Activated CD4-positive, alpha-beta T cell treated with anti-CD3 and anti-CD28 coated beads, Interleukin-2, amount 50 U/mL, for 16 hours (primary cell): ENCODE measurements at places on chromosomes 16 and 17.

- DNase-seq = no peak
Measured at GRCh38 chr17:32871746-32872145, 5.2 kb downstream of the MYO1D start.

DNA sequence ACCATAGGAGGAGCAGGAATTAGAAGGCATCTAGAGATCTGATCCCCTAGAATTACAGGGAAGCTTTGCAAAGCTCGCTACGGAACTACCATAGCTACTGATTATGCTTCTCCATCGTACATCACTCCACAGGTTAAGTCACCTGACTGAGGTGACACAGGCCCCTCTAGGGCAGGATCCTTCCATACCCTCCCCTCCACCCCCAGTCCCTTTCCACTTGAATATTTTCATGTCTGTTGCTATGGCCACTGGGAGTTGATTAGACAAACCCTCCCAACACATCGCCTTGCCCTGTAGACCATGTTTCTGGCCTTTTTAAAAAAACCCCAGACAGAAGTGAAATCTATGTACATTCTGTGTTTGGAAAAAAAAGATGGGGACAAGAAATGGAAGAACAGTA is 287.1 kb downstream of the SOX9 start:
- DNase-seq = no peak

- DNase-seq = no peak
Measured at GRCh38 chr17:83080858-83081683, 1.7 kb downstream of the METRNL start.

DNA sequence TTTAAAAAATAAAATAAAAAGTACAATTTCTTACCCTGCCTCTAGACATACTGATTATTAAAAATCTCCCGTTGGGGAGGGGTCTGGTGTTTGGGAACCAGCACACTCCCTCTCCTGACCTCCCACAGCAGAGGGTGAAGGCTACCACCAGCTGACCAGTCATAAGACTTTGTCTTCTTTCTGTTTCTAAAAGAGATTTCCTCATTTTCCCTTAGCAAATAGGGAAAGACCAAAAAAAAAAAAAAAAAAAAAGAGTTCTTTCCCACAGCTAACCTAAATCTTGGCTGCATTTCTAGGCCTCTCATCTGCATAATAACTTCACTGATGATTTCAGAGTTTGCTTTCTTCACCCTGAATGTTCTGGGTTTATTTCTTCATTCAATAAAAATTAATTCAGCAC is 30.3 kb downstream of the CDK5RAP3 start:
- no peak for DNase-seq

- no peak for DNase-seq
Measured at GRCh38 chr16:3821184-3821583, 59.3 kb downstream of the CREBBP start.

DNA sequence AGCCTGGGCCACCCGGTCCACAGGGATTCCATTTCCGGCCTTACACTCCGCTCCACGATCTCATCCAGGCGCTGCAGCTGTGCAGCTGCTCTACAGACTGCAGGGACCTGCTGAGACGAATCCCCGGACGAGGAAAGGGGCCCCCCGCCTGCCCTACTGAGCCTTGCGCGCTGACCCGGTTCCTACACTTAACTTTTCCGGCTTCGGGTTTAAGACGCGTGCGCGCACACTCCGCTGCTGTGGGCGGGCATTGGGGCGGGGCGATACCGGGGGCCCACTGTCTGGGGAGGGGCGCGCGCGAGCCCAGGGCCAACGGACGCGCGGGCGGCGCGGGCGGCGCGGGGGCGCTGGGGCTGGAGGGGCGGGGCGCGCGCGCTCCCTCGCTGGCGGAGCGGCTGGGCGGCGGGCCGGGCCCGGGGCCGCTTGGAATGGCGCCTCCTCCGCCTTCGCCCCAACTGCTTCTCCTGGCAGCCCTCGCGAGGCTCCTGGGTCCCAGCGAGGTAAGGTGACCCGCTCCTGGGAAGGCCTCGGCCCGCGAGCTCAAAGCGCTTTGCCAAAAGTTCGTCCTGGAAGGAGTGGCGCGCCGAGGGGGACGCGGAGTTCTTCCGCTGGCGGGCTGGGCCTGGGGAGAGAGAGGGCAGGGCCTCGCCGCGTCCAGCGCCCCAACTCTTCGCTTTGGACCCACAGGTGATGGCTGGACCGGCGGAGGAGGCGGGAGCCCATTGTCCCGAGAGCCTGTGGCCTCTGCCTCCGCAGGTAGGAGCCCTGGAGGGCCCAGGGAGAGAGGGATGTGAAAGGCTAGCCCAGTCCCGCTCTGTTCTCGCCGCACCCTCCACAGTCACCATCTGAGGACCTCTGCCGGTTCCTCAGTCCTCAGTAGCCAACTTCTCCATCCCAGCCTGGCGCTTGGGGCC is at the start of gene TP53I13:
Gene TP53I13, plus strand, starts transcription at position 371 of the 914 bp plus-strand sequence. Its CDS starts 58 bp downstream, at position 429.
- peak; percentile 92 for DNase-seq

GRCh38 chr17:42536372-42537155 is 523 bp downstream of the NAGLU start:
- peak; percentile 80 for DNase-seq

DNA sequence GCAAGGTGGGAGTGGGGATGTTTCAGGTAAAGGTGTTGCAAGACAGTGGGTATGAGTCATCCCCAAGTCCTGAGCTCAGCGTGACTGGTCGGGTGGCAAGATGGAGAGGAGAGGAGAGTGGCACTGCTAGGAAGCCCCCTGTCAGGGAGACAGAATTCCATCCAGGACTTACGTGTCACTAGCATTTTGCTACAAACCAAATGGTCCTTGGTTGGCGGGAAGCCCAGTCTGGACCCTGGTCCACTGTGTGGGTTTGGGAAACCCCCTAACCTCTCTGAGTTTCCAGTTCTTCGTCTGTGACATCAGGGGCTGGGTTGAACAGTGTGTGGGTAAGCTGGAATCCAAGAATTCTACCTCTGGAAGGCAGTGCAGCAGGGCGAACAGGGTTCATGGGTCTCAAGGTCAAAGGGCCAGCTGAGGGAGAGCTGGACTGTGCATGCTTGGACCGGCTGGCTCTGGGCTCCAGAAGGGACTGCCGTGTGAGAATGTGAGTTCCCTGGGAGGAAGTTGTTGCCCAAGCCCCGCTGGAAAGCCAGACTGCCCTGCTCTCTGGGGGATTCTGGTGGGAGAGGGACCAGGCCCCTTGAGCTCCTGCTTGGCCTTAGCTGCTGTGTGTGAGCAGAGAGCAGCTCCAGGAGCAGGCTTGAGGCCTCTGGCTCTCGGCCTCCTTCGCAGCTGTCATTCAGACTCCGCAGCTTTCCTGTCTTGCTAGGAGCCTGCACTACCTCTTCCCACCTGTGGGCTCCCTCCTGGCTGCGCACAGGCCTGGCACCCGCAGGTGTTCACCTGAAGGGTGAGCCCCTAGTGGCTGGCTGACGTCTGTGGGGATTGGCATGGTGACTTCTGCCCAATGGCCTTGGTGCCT is 84.6 kb downstream of the NT5M start:
- no peak for DNase-seq
